ENCODE measurements at places on chromosomes 3 and 15.

DNA sequence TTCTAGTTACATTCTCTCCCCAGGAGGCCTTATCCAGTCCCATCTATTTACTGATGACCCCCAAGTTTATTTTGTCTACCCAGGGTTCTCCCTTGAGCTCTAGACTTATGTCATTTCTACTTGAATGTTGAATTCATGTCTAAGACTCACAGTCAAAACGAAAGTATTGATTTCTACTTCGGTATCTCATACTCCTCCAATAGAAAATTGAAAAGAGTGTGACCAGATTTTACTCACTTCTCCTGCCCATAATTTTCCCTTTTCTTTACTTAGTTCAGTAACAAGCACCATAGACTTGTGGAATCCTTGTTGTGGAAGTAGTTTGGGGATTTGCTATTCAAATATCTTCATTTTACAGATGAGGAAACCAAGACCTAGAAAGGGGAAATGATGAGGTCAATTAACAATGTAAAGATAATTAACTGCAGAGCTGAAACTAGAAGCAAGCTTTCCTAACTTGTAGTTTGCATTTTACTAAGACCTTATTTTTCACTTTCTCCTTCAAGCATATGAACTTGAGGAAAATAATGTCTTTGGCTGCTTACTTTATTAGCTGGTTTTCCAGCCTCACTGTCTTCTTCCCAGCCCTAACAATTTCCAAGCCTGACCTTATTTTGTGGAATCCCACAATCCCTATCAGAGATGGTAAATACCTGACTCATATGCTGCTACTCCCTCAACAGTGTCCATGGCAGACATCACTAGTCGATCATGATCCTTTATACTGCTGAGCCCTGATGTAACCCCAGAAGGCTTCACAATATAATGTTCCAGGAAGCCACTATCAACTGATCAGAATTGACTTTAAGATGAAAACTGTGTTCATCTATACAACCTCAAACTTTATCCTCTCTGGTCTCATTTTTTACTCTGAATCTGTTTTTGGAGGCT lies 123.9 kb upstream of the AGBL1 start:
- DNase-seq, result no peak

- no peak for DNase-seq
Measured at GRCh38 chr15:62788224-62788623, 254.3 kb upstream of the TPM1 start.

DNA sequence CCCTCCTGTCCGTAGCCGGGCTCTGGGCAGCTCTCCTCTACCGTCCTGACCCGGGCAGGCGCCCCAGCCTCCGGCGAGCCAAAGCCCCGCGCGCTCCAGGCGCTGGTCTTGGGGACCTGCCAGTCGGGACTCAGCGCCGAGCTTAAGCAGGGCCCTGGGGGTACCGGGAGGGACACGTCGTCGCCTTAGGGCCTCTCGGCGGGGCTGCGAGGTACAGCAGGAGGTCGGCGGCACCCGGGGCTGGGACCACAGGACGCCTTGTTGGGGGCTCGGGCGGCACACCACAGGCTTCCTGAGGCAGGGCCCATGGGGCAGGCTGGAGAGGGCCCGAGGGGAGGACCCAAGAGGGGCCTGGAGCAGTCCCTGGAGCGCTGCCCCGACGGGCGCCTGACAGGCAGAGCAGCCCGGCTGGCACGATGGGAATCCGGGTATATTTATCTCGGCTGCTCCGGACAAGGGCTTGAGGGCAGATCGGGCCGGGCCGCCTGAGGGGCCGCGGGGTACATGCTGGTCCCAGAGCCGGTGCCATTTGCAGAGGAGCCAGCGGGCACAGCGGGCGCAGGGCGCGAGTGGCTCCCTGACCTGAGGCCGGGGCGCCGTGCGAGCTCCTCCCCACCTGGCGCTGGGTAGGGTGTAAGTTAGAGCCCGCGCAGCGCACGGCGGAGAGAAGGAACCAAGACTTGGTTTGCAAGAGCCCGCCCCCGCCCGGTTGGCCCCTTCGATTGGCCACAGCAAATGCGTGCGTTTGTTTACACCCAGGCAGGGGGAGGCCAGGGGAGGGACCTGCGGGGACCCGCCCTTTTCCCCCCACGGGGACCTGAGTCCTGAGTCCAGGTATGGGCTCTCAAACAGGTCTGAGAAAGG lies 574 bp downstream of the SLC38A3 start:
- no peak for DNase-seq

DNA sequence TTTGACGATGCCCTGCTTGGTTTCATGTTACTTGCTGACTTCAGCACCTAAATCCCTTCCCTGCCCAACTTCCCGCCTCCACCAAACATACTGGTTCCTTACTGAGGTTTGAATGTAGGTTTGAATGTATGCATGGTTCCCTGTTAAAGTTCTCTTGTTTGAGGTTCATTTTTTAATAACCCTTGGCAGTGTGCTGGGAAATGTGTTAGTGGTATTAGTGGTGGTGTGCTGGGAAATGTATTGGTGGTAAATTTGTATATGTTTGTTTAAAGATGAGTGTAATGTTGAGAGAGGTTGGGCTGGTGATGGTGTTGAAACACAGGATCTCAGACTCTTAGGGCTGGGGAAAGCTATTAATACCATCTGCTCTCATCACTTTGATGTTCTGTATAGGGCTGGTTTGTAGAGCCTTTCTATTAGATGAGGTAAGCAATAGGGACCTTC lies 392.7 kb downstream of the PTPRG start:
- DNase-seq, result no peak

DNA sequence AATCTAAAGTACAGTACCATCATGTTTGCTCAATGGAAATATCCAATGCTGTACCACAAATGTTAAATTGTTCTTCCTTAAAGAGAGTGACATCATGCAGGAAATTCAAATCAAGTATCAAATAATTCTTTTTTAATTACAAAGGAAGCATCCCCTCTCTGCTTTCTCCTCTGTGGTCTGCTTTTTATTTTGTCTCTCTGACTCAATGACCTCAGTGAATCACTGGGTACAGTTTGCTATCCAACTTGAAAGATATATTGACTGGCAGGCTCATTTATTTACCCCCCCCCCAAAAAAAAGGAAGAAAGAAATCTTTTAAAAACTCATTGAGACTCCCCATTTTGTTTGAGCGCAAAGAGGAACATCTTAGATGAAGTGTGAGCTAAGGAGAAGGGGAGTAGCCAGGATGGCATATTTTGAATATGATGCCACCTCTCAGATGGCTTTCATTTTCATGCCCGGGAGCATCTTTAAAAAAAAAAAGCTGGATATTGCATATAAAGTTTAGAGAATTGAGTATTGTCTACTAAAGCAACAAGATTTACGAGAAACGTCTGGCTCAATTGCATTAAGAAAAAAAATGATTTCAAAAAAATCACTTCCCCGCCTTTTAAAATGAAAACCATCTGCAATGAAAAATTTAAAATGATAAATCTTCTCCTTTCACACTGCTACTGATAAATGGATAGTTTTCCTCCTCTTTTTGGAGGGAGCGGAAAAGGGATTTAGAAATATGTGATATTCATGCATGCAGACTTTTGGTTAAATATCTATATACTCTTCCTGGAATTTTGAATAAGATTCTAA lies 307.1 kb upstream of the DPH6 start:
- DNase-seq, result no peak

DNA sequence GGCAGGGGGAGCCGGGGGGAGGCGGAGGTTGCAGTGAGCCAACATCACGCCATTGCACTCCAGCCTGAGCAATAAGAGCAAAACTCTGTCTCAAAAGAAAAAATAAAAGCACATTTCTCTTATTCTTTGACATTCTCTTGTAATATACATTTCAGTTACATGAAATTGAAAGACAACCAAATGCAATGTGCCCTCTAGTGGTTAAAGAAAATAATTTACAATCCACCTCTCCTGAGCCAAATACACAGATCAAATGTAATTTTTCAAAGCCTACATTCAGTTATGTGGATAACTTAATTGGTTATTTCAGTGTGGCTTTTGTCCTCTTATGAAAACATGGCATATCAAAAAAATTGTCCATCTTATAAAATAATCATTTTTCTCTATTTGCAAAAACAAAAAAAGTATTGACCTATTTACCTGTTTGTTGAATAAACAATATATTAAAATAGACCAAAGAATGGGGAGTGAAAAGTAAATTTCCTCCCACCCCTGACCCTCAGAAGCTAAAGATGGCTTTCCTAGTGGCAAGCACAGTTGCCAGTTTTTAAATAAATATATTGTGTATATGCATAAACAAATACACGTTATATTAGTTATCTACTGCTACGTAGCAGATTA lies 14.2 kb upstream of the U2SURP start:
- DNase-seq, result no peak

DNA sequence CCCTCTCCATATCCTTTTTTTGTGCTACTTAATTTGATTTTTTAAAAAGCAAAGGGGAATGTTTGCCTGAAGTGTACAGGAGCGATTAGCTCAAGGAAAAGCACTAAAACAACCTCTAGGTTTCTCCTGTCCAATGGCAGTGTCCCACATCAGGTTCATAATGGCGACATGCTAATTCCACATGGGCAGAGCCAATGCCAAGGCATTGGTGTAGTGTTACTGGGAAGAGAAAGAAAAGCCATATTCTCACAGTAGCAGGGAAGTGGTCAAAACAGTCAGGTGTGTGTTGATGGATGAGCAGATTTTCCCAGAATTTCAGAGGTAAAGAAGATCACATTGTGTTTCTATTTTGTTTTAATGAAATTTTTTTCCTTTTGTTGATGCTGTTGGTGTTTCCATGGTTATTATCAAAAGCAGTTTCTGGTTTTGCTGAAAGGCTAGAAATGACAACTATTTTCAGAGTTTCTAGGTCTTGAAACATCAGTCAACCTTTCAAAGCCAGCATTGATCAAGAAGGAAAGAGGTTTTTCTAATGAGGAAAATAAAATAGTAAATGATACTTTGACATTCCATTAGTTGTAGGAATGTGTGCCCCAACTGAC lies 65.2 kb downstream of the FNDC3B start:
- DNase-seq, result no peak

DNA sequence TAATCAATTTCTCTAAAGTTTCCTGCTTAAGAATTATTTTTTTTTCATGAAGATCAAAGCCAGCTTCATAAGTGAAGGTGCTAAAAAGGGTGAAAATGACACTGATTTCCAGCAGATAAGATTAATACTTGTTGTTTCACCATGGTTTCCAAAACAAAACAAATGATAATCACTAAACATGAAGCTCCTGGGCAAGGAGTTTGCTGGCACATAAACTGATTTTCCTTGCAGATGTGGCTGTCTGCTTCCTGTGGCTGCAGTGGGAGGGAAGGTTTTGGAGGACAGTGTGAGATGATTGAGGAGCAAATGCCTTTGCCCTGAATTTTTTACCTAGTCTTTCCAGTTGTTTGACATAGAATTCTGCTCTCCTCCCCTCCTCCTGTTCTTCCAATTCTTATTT lies 228.8 kb downstream of the DIPK2A start:
- no peak for DNase-seq

Data from esophagus squamous epithelium (tissue), 5 donors.